Globus pallidus (tissue), 1 donor: ENCODE measurements at places on chromosomes 2 and 18.

DNA sequence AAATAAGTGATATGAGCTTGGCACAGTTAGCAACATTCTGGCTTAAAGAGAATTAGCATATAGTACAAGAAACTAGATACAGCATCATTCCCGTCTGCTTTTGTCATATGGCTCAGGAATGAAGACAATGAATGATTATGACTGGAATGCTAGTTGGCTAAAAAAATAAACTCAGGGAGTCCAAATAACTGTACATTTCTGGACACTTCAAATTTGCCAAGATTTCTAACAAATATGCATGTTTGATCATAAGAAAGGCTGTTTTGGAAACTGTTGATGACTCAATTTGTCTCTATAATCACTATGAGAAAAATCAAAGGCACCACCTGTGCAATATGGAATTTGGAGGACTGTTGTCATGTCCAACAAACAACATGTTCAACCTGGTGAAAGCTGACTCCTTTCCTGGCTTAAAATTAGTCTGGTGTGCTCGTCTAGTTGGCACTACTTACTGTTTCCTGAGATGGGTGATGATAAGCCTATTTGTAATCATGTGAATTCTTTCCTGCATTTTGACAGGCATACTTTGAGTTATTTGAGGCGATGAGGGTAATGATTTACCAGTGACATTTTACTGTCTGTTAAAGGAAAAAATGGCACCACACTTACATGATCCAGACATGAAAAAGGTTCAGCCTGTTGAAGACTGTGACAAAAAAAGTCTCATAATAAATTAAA is 133.9 kb upstream of the CDH20 start:
- DNase-seq = no peak

- no peak for DNase-seq
These were observed 59.2 kb upstream of the IGFBP2 start for GRCh38 chr2:216574046-216574445.

GRCh38 chr2:219272995-219273394 is 6.2 kb upstream of the DNAJB2 start:
- no peak for DNase-seq

GRCh38 chr2:214135966-214136365 is 274.9 kb upstream of the VWC2L start:
- DNase-seq = no peak

- DNase-seq = no peak
These were observed 86.4 kb upstream of the RMDN2 start for GRCh38 chr2:37838541-37839167.

DNA sequence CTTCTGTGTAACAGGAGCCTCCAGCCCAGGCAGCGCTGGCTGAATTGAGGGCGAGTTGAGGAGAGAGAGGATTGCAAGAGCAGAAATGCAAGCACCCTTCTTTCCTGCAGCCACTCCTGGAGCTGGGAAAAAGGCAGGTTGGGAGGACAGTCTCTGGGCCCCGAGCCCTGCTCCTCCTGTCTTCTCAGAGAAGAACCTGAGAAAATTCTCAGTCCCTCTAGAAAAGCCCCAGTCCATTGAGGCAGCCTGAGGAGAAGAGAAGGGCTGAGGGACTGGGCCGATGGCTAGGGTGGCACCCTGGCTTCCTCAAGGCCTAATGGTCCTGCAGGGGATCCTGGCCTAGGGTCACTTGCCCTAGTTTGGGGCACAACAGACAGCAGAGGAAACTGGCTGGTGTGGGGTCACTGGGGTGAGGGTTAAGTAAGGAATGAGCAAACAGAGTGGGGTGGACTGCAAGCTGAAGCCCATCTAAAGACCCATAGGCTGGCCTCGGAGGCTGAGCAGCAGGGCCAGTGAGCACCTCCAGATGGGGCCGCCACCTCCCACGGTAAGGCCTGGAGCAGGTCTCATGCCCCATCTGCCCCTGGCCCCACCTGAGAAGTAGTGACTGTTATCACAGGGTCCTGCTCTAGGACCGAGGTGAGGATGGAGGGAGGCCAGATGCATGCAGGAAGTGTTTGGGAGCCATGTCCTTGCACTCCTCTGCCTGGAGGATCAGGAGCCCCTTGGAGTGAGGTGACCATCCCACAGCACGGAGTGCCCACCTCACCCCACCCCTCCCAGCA is 12.4 kb downstream of the CIB4 start:
- no peak for DNase-seq

- no peak for DNase-seq
These were observed 38.1 kb downstream of the ALPK2 start for GRCh38 chr18:58590839-58591238.

DNA sequence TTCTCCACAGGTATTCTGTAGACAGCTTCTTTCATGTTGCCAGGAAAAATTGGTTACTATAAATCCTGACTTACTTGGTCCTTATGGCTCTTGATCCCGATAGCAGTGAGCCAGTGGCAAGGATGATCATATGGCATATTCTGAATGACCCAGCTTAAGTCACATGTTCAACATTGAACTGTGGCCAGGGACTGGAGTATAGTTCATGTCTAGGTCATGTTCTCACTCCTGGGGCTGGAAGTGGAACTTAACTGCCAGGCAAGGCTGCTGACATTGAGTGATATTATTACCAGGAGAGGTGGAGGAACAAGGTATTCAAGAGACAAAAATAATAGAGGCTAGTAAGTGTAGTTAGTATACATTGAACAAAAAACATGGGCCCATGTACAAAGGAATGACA is 26.2 kb downstream of the R3HDM1 start:
- DNase-seq = no peak

DNA sequence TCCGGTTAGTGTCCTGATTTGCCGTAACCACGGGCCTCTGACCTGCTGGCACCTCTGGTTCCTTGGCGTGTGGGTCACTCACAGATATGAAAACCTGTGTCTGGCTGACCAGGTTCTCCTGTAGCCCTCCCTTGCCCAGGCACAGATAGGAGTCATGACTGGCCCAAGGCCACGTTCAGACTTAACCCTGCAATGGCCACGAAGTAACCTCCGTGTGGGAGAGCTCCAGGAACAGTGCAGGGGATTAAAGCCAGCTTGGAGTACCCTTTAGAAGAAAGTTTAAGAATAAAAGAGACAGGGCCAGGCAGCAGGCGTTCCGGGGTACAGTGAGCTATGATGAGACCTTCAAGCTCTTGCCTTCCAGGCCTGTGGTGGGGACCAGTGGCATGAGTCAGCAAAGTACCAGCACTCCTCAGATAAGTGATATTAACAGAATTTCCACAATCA is 25.5 kb downstream of the CENPO start:
- no peak for DNase-seq

GRCh38 chr2:88669482-88670214 is 21.8 kb upstream of the RPIA start:
- no peak for DNase-seq

GRCh38 chr2:8457092-8457481 is 224.8 kb upstream of the ID2 start:
- no peak for DNase-seq

DNA sequence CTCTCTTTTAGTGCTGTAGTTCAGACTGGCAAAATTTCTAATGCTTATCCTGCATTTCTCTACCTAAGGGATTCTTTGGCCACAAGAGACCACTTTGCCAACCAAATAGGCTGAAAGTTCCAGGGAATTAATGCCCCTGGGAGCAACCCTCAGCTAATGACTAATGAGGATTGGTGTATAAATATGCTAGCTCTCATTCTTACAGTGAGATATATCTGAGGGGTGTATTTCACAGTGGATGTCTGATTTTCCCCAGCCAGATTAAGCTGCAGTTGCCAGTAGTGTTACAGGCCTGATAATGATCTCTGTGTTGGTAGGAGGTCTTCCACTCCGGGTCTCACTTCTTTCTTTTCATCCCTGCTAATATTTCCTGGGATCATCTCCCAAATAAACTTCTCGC is 90.4 kb downstream of the GULP1 start:
- no peak for DNase-seq

DNA sequence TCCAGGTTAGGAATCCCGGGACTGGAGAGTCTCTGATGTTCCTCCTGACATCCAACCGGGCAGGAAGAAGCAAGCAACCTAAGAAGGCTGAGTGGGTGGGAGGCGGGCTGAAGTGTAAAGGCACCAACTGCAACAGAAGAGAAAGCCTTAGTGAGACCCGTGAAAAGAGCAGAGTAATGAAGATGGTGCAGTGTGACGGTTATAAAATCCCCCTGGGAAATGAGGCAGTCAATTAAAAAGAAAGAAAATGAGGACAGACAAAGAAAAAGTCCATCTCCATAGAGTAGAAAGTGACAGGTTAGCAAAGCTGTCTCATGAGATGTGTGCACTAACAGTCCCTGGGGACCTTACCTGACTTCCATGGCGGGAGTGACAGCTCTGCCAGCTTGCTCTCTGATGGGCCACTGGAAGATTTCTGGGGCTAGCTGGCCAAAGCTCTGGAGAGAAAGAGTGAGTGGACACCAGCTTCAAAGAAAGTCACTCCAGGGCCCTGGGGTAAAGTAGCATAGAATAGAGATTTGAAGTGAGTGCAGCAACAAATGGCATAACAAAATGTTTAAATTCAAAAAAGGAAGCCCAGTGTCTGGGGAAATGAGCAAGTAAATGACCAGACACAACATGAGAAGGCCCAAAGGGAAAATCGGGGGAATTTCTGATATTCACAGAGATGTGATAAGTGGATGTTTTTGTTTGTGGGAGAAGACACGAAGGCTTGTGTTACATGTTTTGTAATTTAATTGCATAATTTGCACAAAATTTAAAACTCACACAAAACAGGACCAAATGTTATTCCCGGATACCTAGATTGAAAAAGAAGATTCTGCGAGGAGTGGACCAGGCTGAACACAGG is 44.1 kb upstream of the IGFBP2 start:
- no peak for DNase-seq

GRCh38 chr2:187466129-187466792 is 18.2 kb upstream of the CALCRL start:
- no peak for DNase-seq

DNA sequence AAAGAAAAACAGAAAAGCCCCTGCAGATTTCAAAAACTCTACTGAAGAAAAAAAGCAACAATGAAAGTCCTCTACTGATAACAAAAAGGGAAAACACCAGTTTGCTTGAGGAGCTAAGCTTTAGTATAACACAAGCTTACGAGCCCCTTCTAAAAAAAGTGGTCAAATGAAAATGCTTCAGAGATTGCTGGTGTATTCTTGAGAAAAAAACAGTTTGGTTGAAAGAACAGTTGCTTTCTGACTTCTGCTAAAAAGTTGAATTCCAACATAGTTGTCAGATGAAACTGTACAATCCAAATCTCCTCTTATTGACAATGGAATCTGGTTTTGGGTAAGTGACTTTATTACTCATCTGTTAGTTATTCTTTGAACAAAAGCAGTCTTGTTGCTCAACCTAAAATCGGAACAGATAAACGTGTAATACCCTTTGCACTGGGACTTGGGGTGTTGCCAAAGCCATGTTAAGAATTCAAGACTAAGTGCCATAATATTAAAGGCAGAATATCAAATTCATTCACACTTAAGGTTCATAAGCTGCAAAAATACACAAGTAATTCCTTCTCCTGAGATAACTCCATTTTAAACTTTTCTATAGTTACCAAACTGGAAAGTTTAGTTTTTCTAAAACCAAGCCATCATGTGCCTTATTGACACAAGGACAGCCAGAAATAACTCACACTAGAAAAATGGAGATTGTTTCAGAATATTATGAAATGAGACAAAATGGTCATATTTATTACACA is 45.3 kb upstream of the SPAG16 start:
- no peak for DNase-seq
